ENCODE measurements at places on chromosomes 11 and 22.

DNA sequence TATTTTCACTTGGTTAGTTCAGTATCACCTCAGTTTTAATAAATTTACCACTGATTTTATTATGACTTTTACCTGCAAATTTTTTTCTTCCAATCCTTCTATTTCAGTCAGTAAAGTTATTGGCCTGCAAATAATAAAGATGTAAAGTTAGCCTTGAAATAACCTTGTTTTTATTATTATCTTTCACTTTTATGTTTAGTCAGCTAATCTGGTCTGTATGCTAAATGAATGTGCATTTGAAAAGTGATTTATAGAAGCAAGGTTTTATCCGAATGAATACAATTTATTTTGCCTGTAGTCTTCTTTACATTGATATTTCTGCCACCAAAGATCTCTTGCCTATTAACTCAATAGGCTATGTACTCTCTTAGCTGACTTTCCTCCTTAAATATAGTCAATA is 425.7 kb downstream of the CNTN5 start:
- DNase-seq = no peak

- no peak for DNase-seq
Measured at GRCh38 chr22:38456841-38457699, 2.1 kb upstream of the KCNJ4 start.

GRCh38 chr11:45142241-45143055 is 4.0 kb upstream of the PRDM11 start:
- DNase-seq = no peak

GRCh38 chr11:121521145-121522042 is 68.6 kb upstream of the SORL1-AS1 start:
- DNase-seq = no peak

DNA sequence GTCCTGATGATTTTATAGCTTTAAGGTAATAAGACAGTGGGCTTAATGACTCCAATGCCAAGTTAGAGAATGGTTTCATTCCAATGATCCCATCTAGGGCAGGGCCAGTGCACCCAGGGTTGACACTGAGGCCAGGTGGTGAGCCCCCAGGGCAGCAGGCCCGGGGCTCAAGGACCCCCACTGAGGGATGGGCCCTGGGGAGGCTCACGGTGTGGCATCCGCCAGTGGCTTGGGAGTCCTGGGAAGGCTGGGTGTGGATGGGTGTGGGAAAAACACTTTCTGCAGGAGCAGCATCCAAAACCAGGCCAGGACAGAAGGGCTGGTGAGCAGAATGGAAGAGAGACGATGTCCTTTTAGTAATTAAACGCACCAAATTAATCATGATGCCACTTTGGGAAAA is 626.3 kb downstream of the TBC1D22A start:
- DNase-seq = no peak

- peak; percentile 43 for DNase-seq
Measured at GRCh38 chr11:130775306-130776060, 140.8 kb downstream of the SNX19 start.

GRCh38 chr11:77406396-77406795 is 67.5 kb downstream of the PAK1 start:
- no peak for DNase-seq

DNA sequence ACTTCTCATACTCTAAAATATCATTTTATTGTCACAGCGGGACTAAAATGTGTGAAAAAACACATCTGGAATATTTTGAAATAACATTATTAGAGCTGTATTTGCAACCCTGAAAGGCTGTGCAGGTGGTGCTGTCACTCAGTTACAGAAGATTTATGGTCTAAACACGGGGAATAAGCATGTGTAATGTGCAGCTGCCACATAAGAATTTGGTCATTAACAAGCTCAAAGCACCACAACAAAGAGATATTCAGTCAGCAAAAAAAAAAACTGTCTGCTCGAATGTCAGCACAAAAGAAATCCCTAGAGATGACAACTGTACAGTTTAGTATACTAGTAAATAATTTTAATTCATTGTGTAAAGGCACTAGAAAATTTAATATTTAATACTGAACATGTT is 31.3 kb downstream of the TMEM123 start:
- no peak for DNase-seq

- no peak for DNase-seq
Measured at GRCh38 chr22:23756891-23757290, 2.7 kb upstream of the VPREB3 start.

DNA sequence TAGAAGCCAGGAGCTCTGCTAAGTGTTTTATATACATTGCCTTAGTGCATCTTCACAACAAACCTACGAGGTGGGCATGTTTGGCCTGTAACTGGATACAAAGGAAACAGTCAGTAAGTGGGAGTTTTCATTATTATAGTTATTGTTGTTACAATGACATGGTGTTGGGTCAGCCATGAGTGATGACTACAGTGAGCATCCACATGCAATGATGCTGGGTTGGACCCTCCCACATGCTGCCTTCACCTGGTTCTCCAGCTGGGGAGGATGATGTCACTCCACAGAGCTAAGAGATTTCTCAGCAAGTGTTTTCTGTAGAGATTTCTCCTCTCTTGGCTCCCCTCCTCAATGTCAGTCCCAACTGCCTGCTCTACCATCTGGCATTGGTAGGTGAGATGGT is 59.3 kb downstream of the EHF start:
- no peak for DNase-seq

GRCh38 chr22:35039625-35040024 is 26.3 kb upstream of the ISX start:
- no peak for DNase-seq

- no peak for DNase-seq
Measured at GRCh38 chr11:119888119-119888518, 159.1 kb upstream of the NECTIN1 start.

- DNase-seq = no peak
Measured at GRCh38 chr22:19822301-19823117, 32.2 kb downstream of the GNB1L start.

- no peak for DNase-seq
Measured at GRCh38 chr22:27401321-27401720, 400.2 kb downstream of the MN1 start.

DNA sequence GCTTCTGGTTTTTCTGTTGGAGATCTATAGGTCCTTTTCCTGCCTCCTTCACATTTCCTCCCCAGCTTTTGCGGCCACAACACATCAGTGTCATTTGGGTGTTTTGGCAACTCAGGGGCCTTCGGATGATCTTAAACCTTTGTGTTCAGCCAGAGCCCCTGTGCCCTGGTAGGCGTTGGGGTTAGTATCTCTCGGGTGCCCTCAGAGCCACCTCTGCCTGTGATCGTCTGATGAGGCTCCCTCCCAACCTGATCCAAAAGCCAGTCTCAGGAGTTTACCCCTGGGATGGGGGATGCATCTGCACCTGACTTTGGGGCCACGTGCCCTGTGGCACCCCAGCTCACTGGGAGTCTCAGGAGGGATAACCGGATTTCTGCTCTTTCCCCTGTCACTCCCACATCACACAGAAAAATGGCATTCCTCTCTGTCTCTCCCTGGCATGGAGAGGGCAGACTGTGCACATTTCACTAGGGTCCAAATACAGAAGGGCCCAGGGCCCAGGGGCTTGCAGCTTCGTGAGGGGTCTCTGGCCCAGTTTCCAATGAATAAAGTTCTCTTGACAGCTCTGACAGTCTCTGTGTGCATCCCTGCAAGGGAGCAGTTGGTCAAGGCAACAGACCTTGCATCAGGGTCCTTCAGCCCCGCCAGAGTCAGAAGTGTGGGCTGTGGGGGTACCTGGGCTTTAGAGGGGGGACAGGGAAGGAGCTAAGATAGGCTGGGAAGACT is 2.6 kb downstream of the RNF26 start:
- DNase-seq = no peak

- DNase-seq = no peak
Measured at GRCh38 chr11:132301465-132301864, 931.0 kb downstream of the NTM start.

GRCh38 chr11:118572981-118573550 is 857 bp downstream of the ARCN1 start:
- DNase-seq = peak; percentile 69

DNA sequence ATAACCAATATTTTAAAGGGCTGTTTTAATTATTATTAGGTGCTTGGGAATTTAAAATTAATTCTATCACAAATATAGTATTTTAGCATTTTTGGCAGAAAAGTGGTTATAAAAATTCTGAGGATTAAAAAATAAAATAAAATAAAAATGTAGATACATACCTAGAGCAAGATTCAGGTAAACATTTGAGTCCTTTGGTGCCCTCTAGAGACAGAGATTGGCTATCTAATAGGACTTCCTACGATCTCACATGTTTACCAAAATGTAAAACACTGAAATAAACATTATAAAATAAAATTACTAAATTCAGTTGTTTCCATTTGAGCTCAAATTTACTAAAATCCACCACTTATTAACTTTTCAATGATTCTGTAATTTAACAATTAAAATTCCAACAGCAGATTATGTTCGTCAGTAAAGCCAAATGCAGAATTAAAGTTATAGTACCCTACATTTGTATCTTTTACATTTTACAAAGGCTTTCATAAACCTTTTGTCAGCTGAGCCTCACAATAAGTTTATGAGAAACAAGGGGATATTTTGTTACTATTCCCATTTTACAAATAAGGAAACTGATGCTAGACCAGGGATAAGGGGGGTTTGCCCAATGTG is 27.7 kb downstream of the SLC36A4 start:
- peak; percentile 39 for DNase-seq

GRCh38 chr11:32331792-32332191 is 103.5 kb downstream of the WT1 start:
- DNase-seq = no peak

DNA sequence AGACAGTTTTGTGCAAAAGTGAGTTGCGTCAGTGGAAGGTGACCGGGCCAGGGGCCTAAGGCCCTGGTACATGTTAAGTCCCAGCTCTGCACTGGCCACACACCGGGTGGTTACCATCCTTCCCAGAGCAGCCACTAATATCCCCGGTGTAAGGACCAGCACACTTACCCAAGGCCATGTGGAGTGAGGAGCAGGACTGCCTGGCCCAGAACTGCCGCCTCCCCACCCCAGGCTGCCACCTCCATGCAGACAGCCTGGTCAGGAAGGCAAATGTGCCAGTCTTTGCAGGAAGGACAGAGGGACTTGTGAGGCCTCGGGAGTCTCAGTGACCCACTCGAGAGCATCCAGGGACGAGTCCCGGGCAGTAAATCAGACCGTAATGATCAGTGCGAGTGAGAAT is 102.9 kb downstream of the MORC2 start:
- DNase-seq = no peak

GRCh38 chr11:123390146-123390545 is 39.9 kb upstream of the GRAMD1B start:
- DNase-seq = no peak

DNA sequence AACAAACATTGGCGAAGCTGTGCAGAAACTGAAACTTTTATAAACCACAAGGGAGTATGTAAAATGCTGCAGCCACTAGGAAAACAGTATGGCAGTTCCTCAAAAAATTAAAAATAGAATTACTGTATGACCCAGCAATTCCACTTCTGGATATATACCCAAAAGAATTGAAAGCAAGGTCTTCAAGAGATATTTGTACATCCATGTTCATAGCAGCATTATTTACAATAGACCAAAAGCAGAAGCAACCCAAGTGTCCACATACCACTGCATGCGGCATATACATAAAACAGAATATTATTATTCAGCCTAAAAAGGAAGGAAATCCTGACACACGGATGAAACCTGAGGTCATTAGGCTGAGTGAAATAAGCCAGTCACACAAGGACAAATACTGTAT is 85.8 kb downstream of the RELT start:
- DNase-seq = no peak

- DNase-seq = no peak
Measured at GRCh38 chr11:59770319-59770718, 15.1 kb downstream of the STX3 start.

GRCh38 chr11:95908826-95909225 is 15.1 kb downstream of the MTMR2 start:
- peak; percentile 17 for DNase-seq

- DNase-seq = no peak
Measured at GRCh38 chr11:8127447-8127846, 41.4 kb downstream of the RIC3 start.

GRCh38 chr11:35311331-35311730 is 108.0 kb downstream of the SLC1A2 start:
- DNase-seq = no peak

DNA sequence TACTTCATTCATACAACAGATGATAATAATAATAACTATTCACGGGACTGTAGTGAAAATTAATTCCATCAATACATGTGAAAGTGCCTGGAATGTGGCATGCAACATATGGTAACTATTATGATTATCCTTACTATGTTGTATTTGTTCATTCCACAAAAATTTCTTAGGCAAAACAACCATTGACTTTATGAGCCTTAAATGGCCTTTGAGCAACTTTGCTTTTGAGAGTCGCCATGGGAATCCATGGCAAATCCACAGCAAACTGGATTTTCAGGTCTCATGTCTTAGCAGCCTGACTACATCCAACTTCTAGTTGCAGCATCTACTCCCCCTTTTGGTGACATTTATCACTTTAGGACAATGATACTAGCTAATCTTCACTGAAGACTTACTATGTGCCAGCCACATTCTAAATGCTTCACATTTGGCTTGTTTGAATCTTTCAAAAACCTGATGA is 56.8 kb downstream of the SLC1A2 start:
- DNase-seq = no peak

DNA sequence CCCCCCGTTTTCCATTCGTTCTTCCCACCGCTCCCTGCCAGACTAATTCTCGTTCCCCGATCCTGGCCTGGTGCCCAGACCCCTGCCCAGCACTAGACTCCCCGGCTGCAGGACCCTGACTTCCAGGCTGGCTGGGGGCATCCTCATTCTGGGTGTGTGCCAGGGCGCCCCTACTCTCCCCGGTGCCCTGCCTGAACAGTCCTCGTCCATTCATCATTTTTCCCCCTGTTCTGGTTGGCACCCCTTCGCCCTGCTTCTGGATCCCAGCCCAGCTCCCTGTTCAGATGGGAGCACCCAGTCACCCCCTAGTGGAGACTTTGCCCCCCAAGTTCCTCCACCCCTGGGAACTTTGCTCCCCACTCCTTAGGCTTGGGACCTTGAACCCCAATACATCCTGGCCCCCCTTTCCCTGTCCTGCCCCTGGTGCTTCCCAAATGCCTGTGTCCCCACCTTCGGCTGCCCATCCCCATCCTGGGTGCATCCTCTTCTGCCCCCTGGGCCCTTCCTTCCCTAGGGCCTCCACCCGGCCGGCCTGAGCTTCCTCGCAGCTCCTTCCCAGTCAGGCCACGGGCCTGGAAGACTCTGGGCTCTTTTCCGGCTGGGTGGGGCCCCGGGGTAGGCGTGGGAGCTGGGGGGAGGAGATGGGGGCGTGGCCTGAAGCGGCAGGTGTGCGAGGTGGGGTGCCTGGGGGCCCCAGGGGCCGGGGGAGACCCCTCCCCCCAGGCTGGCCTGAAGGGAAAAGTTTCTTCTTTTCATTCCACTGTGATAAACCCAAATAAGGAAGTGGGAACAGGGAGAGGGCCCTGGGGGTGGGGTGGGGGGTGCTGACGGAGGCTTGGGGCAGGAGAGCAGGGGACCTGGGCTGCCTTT is 908 bp downstream of the PLCB3 start:
- peak; percentile 51 for DNase-seq

GRCh38 chr11:26399336-26399735 is 67.4 kb downstream of the ANO3 start:
- DNase-seq = no peak

- DNase-seq = no peak
Measured at GRCh38 chr11:92797874-92798273, 171.6 kb upstream of the MTNR1B start.

GRCh38 chr11:77079666-77080065 is 12.9 kb downstream of the CAPN5 start:
- DNase-seq = no peak

All from mesenchymal stem cell (in vitro differentiated cells and primary cell).